ENCODE measurements at places on chromosomes 3 and 15.

GRCh38 chr3:61901496-61901895 is 340.1 kb downstream of the PTPRG start:
- DNase-seq, result no peak

DNA sequence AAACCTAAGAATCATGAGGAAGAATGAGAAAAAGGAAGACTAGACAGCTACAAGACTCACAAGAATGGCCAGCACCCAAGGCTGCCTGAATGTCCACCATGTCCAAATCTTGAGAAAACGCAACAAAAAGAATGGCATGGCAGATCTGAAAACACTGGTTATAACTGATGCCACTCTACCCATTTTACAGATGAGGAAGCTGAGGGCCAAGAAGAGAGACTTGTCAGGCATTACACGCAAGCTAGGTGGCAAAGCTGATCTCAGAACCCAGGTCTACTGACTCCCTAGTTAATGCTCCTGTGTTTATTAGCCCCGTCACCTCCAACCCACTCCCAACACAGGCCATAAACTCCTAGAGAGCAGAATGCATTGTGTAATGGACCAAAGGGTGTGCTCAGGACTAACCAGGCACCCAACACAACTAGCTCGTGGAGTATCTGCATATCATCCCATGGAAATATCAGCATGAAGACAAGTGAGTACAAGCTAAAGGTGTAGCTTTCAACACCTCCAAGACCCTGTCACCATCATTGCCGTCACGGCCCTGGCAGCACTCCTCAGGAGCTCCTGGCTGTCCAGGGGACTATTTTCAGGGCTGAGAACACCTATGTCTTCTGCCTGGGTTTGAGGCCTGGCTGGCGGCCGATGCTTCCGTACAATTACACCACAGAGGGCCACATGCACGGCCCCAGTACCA is 111.7 kb downstream of the XXYLT1 start:
- no peak for DNase-seq

GRCh38 chr3:156859578-156859977 is 33.4 kb downstream of the LEKR1 start:
- no peak for DNase-seq

DNA sequence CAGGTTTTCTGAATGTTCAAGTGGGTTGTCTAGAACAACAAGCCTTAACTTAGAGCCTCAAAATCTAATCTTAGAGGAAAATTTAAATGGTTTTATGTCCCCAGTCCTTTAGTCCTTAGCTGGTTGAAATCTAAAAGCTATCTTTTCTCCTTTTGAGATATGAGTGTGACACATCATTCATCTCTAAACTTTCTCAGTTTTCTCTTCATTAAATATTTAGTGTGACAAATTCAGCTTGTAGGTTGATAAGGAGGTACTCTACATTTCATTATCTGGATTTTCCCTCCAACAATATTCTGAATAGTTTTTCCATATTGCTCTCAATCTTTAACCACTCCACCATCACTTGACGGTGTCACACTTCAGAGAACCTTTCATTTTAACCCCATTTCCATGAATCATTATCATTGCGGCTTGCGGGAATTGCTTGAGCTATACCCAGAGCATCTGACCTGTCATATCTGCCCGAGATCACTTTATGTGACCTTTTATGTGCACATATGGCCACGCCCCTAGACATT is 16.1 kb upstream of the ATP8B4 start:
- no peak for DNase-seq

GRCh38 chr3:30123755-30124154 is 482.6 kb upstream of the TGFBR2 start:
- no peak for DNase-seq

GRCh38 chr3:71581457-71582035 is 2.0 kb downstream of the FOXP1 start:
- DNase-seq, result no peak

Data from NCI-H2081 treated with DMSO at 0.1 percent for 48 hours (cell line).